Smooth muscle cell of trachea (primary cell): ENCODE measurements at places on chromosomes 6 and 20. TPM values are rescaled to one million over a fixed set of nuclear protein-coding genes. Genes with fewer than 3 reads are reported as not detected.

DZANK1 gene
- total RNA-seq: 0.83 and 1.3 TPM in 2 replicates

TINAG gene
- total RNA-seq: 0.58 TPM in 1 of 2 replicates, not detected in the other

VSX1 gene
- not detected in 2 replicates for total RNA-seq

HLA-DQA1 gene
- total RNA-seq: not detected in 2 replicates

APMAP gene
- total RNA-seq: 117 and 121 TPM in 2 replicates
